ENCODE measurements at places on chromosomes 12 and 14.

DNA sequence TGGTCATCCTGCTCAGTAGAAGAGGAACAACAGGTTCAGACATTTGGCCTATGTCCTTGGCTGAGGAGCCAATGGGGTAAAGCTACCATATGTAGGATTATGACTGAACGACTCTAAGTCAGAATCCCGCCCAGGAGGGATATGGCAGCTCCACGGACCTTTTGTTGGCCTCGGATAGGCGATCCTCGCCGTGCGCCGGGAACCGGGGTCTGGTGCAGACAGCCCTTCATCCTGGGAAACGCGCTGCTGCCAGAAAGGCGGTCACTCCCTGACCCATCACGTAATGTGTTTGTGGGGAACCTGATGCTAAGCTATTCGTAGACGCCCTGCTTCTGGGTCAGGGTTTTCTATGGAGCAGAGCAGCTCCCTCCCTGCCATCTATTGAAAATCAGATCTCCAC lies 178.9 kb upstream of the ALG10B start:
- no peak for DNase-seq

DNA sequence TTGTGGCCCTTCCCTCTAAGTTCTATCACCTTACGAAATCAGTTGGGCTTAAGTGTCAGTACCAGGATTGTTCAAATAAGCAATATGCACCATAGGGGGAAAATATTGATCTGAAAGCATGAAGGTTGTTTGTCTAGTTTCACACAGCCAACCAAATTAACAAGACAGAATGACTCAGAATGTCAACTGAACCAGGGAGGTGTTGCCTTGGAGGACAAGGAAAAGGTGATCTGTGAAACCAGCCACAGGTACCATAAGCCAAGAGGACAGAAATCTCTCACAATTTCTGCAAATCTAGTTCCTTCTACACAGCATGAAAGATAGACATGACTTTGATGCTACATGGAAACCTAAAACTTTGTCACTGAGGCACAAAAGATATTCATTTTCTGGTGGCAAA lies 297.9 kb downstream of the BCL11B start:
- no peak for DNase-seq

GRCh38 chr14:44463356-44464004 lies 43.6 kb downstream of the FSCB start:
- peak; percentile 8 for DNase-seq

- no peak for DNase-seq
Measured at GRCh38 chr12:57227315-57228115, 2.0 kb upstream of the SHMT2 start.

- DNase-seq, result no peak
Measured at GRCh38 chr12:110451263-110451662, 1.1 kb upstream of the ARPC3 start.

DNA sequence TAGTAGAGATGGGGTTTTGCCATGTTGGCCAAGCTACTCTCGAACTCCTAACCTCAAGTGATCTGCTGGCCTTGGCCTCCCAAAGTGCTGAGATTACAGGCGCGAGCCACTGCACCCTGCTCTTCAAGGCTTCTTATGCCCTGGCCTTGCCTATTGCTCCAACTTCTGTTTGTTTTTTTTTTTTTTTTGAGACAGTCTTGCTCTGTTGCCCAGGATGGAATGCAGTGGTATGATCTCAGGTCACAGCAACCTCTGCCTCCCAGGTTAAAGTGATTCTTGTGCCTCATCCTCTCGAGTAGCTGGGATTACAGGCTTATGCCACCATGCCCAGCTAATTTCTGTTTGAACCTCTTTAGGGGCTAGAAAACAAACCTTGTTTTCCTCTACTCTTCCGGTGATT lies 6.0 kb upstream of the ABCD4 start:
- DNase-seq, result no peak

DNA sequence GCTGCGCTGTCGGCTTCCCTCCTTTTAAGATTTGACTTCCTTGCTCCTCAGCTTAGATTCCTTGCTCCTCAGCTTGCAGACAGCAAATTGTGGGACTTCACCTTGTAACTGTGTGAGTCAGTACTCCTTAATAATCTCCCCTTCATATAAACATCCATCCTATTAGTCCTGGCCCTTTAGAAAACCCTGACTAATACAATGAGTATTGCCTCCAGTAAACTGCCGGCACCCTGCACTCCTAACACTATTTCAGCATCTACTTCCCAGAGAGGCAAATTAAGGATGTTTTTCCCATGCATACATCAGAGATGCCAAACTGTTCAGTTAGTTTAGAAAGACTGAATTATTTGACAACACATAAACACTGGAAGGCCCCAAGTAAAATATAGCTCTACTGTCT lies 611.3 kb upstream of the TMEM132C start:
- peak; percentile 38 for DNase-seq

- no peak for DNase-seq
Measured at GRCh38 chr12:9745199-9745598, 12.3 kb upstream of the CLECL1 start.

- DNase-seq, result no peak
Measured at GRCh38 chr12:19095331-19095730, 34.2 kb upstream of the PLEKHA5 start.

DNA sequence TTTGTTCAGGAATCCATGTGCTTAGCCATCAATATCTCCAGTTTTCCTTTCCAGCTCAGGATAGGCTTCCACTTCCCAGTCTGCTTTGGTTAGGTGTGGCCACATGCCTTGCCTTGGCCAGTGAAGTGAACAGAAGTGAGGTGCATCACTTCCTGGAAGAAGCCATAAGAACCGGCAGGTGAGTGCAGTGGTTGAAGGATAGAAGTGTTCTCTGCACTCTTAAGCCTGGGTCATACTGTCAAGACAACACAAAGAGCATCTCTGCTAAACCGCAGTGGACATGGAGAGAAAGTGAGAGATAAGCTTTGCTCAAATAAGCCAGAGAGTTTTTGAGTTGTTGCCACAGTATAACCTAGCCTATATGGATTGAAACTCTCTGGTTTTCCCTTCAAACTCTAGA lies 11.4 kb downstream of the GNG2 start:
- DNase-seq, result no peak

DNA sequence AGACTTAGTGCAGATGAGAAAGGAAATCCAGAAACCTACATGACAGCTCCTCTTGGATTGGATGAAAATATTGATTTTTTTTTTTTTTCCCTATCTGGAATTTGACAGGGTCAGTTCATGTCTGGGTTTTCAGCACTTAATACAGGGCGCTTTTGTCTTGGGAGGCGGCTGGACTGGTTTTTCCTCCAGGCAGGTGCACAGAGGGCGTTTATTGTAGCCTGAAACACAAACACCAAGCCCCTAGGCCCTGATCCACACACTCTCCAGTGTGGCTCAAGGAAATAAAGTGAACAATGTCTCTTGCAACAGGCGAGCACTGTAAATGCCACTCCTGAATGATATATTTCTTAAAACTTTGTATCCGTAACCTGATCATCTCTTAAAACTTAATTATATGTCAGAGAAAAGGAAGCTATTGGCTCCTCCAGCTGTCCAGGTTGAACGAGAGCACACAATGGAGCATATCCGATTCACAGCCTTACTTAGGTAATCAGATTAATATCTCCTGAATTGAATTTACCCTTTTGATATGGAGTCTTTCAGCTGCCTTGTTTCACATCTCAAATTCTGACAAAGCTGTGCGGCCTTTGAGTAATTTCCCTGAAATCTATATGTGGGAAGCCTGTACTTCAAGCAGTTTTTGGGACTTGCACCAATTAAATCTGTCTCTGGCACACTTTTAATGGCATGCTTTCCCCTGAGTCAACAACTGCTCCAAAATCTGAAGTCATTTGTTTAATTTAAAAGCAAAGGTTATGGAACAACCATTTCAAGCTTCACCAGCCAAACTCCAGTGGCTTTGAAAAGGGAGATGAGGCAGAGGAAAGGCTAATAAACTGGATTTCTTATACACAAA lies 485.7 kb downstream of the ZFP36L1 start:
- no peak for DNase-seq

DNA sequence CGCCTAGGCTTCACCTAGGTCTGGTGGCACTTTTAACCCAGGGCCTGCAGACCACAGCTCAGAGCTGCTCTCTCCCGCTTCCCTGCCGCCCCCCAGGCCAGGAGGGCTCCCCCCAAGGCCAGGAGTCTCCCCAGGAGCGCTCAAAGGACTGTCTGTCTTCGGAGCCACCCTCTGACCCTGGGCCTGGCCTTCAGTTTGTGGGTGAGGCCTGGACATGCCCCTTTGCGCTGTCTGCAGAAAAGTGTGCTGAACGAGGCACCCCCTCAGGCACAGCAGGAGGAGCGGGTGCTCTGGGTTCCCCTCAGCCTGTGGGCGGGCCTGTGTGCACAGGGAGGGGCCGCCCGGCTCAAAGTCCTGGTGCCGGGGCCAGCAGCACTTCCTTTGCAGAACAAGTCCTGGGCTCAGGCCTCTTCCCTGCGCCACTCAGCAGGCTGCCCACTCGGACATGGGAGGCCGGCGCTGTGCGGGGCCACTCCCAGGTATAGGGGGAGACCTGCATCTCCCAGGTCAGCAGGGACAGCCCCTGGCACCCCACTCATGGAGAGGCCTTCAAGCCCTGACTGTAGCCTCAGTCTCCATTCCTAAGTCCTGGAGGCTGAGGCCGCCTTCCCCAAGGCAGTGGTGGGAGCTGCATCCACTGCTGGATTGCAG lies 14.3 kb downstream of the DEGS2 start:
- no peak for DNase-seq

- no peak for DNase-seq
Measured at GRCh38 chr12:52659395-52659794, 7.4 kb upstream of the KRT2 start.

GRCh38 chr14:91135039-91135438 lies 21.2 kb downstream of the DGLUCY start:
- no peak for DNase-seq
